Stimulated activated CD8-positive, alpha-beta memory T cell treated with anti-CD3 and anti-CD28 coated beads, Interleukin-15, amount 100 ng/mL, for 1 hour (primary cell): ENCODE measurements at places on chromosomes 2 and 18.

GRCh38 chr2:107777974-107778373 is 48.7 kb upstream of the RGPD4 start:
- DNase-seq: no peak

DNA sequence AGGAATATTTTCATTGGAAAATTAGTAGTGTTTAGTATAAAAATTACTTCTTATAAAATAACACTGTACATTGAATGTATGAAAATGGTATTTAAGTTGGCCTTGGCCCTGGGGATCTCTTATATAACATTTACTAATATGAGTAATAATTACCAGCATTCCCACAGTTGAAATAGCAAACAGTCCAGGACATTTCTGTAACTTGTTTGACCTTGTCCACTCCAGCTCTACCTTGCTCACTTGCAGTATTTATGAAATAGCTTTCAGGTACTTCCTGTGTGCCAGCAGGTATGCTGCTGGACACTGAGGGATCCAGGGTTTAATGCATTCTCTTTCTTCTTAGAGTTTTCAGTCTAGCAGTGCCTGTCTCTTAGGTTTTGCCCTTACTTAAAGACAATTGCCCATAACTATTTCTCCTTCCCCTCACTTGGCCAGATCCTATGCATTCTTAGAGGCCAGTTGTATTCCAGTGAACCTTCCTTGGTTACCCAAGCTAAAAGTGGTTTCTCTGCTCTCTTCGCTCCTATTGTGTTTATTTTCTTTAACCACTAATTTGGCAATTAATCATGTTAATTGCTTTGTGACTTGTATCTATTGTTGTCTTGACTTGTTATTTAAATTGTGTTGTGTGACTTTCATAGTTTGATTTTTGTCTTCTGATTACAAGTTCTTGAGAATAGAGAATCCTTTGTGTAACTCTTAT is 25.9 kb downstream of the BABAM2 start:
- DNase-seq: no peak

DNA sequence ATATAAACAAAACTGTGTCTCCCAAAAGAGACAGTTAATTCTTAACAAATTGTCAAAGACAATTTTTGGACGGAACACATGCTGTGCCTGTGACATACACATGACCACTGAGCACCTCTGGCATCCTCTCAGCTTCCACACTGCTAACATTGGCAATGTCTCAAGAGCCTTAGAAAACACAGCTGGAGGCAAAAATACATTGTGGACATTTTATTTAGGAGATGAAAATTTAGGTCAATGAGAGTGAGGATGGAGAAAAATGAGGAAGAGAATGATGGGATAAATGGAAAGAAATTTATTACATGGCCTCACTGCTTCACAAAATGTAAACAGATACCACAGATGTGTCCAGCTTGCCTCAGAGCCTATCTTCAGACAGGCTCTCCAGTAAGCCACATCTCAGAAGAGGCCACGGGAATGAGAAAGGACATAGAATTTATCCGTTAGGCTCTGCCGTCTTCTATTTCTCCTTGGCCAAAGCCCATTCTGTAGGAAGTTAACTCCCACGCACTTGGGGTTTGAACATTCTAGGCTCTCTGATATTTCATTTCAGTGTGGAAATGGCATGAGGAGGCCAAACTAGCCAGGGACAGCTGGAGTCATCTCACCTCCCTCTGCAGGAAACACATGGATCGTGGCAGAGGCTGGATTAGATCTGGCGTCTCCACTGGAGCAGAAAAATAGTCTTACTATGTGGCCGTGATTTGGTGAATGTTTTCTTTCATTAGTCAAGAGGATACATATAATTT is 519.4 kb upstream of the DSEL start:
- DNase-seq: no peak

- DNase-seq: no peak
Measured at GRCh38 chr18:74892066-74892627, 294.5 kb downstream of the ZNF407 start.

GRCh38 chr2:149005471-149006077 is 32.9 kb upstream of the LYPD6B start:
- DNase-seq: no peak

GRCh38 chr2:74498500-74499266 is 720 bp downstream of the LBX2 start:
- DNase-seq: no peak

DNA sequence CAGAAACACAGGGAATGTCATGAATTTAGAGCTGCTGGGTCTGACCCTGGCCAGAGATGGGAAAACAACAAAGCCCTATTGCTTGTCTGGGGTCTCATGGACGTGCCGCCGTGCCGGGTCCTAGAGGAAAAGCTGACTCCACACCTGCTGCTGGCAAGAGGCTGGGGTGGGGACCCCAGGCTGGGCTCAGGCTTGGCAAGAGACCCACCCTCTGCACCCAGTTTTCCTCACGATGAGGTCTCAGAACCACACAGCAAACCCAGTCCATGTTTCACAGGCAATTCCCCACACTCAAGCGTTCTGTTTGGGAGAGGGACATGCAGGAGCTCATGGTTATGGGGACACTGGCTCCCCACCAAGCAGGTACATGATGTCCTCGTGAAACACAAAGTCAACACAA is 367.3 kb upstream of the SALL3 start:
- no peak for DNase-seq
